GM12891 (cell line): ENCODE measurements at places on chromosomes 7 and 10.

GRCh38 chr7:99629643-99630042 is 12.9 kb downstream of the ZSCAN25 start:
- no peak for DNase-seq

DNA sequence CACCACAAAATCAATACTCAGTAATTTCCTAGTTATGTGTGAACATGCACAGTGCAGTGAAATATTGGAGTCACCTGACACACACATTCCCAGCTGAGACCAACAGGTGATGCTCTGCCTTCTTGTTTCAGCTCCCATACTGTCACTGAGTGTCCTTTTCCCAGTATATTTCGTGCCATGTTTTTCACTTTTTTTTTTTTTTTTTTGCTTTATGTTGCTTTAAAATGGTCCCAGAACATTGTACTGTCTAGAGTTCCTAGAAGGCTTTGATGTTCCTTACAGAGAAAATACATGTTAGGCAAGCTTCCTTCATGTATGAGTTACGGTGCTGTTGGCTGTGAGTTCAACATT is 45.6 kb downstream of the ELAPOR2 start:
- DNase-seq: no peak

GRCh38 chr7:123210986-123211385 is 11.2 kb upstream of the SLC13A1 start:
- DNase-seq: no peak

GRCh38 chr7:133910761-133911160 is 216.4 kb upstream of the LRGUK start:
- DNase-seq: no peak

- no peak for DNase-seq
Observed at GRCh38 chr7:1531263-1531978, 919 bp downstream of the MAFK start.

- no peak for DNase-seq
Observed at GRCh38 chr7:75727881-75728593, 10.7 kb downstream of the HIP1 start.

DNA sequence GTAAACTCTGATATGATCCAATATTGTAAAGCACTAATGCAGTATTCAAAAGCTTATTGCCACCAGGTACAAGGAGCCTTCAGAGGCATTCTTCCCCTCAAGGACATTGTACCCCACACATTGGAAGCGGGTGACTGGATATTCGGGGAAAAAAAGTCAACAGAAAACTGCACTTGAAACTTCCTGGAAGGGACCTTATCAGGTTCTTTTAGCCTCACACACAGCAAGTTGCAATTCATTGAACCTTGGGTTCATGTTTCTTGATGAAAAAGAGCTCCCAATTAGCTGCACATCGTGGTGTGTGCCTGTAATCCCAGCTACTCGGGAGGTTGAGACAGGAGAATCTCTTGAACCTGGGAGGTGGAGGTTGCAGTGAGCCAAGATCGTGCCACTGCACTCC is 16.4 kb upstream of the MICU1 start:
- no peak for DNase-seq
